Activated CD8-positive, alpha-beta memory T cell treated with anti-CD3 and anti-CD28 coated beads, Interleukin-2, amount 50 U/mL, for 4 hours (primary cell): ENCODE measurements at places on chromosomes 7 and 10.

DNA sequence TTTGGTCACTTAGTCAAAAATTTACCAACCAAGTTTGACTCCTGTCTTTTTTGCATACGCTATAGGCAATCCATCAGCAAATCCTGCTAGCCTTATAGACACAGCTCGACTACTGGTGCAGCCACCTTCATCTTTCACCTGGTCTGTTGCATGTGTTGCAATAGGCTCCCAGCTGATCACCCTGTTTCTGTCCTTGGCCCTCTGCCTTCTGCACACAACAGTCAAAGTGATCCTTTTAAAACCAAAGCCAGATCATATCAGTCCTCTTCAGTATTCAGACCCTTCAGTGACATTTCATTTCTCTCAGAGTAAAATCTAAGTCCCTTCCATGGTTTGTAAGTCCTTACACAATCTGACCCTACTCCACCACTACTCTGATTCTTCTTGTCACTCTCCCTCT lies 10.9 kb upstream of the CDK6 start:
- DNase-seq = no peak

DNA sequence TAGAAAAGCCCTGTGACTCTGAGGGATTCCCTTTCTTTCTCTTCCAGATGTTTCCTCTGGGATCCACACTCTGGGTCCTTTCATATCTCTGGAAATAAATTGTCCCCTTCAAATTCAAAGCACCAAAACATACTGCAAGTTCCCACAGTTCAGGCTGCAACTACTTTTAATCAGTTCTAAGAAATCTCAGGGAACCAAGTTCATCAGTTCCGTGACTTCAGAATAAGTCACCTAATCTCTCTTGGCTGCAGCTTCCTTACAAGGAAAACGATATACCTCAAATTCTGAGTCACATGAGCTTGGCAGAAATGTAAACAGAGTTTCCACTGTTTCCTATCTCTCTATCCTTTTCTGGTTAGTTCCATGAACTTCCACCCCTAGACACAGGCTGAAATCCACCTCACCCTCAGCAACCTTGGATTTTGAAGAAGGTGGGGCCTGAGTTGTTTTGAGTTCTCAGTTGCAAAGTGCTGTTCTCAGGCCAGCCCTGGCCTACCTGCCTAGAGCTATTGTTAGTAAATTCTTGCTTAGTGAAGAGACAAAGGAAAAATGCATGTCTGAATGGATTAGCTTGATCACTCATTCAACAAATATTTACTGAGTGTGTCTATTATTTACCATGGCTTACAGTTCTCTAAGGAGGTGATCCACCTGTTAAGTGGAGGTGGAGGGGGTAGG lies 59.3 kb upstream of the IL6 start:
- DNase-seq = no peak

DNA sequence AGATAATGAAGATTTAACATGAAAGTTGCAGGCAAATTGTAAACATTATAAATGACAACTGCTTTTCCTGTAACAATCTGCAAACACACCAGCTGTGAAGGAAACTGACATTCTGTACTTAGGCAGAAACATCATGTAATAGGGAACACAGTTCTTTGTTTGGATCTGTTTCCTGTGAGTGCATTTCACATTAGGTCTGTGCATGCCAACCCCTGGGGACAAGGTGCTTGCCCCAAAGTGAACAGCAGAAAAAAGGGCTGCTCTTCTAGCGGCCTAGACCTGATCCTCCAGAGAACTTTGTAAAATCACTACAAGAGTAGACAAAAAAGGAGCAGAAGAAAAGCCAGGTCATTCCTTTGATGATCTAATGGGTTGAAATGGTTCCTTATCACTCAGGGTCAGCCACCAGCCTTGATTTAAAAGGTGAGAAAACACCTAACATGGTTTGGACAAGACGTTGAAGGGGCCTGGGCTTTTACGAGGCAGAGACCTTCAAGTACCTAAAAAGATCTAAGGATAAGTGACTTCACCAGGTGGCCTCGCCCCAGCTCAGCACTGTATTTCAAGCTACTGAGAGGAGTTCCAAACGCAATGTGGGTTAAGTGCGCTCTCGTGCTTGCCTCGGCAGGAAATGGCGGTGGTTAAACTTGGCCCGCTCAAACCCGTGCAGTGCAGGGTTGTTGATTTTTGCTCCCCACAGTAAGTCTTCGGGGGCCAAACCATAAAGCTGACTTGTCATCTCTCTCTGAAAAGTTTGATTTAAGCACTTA lies 249.7 kb downstream of the CREB5 start:
- peak; percentile 20 for DNase-seq

DNA sequence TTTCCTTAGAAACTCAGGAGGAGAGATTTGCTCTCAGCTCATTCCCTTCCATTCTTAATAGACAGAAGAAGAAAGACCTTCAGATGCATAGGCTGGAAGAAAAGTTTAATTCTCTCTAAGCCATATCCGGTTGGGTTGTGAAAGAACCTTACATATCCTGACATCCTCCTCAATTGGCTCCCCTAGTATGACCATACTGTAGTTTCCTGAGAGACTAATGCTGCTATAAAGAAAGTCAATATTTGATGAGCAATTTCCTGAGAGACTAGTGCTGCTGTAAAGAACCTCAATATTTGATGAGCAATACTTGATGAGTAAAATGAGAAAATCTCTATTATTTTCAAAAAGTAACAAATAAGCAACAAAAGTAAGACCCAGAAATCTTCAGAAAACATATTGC lies 888.5 kb upstream of the SORCS1 start:
- DNase-seq = no peak

- DNase-seq = peak; percentile 71
Observed at GRCh38 chr10:43304687-43305333, 37.9 kb upstream of the RASGEF1A start.

- DNase-seq = no peak
Observed at GRCh38 chr7:44561962-44562621, 11.6 kb downstream of the DDX56 start.

DNA sequence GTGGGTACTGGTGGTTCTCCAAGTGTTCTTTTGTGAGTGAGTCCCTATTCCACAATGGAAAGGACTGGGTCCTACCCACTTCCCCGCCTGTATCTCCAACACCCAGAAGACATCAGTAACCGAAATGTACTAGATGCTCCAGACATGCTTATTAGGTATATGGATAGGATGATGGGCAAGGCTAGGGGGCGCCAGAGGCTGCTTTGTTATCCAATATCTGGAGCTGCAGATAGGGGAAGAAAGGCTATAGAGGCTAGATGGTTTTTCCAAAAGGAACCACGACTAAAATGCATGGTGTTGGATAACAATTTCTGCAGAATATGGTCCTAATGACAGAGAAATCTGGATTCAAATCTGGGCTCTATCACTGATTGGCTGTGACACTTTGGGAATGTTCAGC lies 56.2 kb upstream of the TM9SF3 start:
- peak; percentile 63 for DNase-seq

GRCh38 chr10:133124357-133125211 lies 35.4 kb upstream of the KNDC1 start:
- no peak for DNase-seq

- no peak for DNase-seq
Observed at GRCh38 chr7:129865093-129865924, 87.5 kb downstream of the UBE2H start.
